Endothelial cell (in vitro differentiated cells): ENCODE measurements at places on chromosomes 2 and 18.

- no peak for DNase-seq
These were observed 127.2 kb upstream of the EML6 start for GRCh38 chr2:54595999-54596902.

GRCh38 chr2:57892920-57893319 is 153.7 kb upstream of the VRK2 start:
- no peak for DNase-seq

DNA sequence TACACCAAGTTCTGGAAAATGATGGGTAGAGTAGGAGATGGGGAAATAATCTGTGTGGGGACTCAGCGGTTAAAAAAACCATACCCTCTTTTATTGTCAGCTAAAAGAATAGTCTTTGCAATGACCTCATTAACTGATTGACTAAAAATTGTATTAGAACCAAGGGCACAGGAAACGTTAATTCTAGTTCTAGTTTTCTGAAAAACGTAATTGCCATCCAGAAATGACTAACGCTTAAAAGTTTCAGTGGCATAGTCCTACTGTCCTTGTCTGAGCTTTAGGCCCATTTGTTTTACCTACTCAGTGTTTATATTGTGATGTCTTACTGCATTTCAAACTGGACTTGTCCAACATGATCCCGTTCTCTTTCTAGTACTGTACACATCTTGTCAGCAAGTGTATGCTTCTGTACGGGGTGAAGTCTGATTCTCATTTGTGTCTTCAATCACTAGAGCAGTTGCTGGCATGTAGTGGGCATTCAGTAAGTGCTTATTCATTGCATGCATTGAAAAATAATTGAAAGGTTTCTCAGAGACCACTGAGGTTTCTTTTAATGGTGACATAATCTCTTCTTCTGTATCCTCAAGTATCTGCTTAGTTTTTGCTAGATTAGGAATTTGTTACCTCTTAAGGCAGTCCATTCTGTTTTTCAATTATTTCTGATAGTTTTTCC is 81.5 kb downstream of the ZNF407 start:
- DNase-seq: no peak

DNA sequence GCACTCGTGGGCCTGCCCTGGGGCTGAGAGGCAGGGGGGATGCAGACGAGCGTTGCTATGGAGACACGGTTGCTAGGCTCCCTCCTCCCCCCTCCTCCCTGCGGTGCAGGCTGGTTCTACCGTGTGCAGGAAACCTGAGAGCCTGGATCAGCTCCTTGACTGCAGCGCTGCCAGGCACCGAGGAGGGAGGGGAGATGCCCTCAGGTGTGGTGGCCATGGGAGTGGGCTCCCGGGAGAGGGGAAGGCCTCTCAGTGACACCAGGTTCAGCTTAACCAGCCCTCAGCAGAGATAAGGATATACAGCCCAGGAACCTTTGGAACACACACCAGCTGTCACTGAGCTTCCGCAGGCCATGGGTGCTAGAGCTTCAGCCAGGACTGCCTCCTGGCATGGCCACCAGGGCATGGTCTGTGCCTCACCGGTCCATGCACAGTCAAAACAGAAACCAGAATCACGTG is 124.4 kb upstream of the PXDN start:
- no peak for DNase-seq

GRCh38 chr2:189662669-189663226 is 1.5 kb downstream of the ASNSD1 start:
- DNase-seq: no peak

- DNase-seq: no peak
These were observed 827.6 kb upstream of the KLHL29 start for GRCh38 chr2:22557406-22557805.

GRCh38 chr2:228847684-228848083 is 423.4 kb downstream of the PID1 start:
- DNase-seq: no peak

DNA sequence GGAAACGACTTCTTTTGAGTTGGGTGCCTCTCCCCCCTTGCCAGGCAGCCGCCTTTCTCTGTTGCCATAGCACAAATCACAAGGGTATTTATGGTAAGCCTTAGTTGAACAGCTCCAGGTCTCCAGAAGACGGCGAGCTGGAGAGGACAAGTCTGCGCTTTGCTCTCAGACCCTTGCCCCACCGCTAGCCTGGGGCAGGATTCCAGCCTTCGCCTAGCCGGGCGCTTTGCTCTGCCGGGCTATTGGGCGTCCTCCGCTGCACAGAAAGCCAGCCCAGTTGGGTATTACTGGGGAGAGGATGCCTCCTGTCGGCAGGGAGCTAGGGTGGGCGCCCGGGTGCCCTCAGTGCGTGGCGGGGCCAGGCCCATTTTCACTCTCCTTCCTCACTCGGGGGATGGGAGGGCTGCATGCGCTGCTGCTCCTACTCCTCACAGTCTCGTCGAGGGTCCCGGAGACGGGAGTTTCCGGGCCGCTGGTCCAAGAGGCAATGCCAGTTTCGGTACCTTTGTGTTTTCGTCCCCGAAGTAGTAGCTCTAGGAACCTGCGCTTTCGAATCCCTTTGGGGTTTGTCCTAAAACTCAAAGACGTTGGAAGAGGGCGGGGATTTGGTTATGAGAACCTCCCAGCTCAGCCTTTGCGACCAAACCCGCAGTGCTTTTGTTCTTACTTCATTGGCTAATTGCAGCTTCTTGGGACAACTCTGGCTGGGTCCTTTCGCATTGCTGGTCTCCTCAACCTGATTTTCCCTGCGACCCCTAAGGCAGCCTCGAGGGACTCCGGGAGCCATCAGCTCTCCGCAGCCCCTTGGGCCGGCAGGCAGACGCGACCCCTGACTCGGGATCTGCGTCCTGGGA is 3.6 kb upstream of the DLX2 start:
- DNase-seq: no peak

DNA sequence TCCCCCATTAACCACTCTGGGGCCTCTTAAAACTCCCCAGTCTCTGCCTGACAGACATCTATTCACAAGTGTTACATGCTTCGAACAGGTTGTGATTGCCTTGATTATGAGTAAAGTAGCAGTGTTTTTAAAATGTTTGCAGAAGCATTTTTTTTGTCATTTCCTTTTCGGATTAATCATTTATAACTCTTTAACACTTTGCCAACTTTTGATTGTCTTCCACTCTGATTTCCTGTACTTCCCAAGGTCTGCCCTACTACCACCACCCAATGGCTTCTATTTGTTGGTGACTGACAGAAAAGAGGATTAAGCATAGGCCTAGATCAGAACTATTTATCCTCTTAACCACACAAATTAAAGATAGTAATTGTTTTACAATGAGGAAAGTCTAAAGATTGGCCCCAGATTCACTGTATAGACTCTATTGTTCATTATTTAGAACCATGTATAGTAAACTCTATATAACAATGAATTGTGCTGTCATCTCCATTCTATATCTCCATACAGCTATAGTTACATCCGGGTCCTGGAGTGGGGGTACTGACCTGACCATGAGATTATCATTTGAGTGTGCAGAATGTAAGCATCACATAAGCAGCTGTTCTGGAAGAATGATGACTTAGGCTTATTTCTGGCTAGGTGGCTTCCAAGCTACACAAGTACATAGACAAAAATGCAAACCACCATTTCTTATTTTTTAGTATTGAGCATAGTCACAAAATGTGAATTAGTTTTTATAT is 110.3 kb upstream of the RBMS1 start:
- DNase-seq: no peak

DNA sequence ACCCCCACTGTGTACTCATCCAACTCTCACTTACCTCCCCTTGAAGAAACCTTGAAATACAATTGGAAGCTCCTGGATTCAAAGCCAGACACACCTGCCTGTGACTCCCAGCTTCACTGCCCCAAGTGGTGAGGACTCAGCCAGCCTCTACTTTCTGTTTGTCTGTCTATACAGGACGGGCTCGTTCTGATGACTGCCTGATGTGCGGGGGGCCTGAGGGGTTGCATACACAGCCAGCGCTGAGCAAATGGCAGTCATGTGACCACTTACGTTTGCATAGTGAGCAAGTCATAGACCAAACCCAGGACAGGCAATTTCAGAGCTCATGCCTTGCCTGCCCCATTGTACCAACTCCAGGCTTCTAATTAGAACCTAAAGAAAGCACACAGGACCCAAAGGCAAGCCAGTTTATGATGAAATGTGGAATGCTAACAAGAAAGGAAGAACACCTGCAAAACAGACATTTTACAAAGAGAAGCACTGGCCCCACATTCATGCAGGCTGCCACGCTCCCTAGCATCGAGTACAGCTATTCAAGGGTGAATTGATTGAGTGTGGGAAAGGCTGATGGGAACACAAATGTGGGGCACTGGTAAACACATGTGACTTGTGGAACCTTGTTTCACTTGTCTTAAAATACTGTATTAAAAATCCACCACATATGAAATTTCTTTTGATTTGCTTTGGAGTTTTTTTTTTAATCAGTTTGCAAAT is 137.8 kb downstream of the LNPK start:
- no peak for DNase-seq

- DNase-seq: no peak
These were observed 5.7 kb upstream of the MARCO start for GRCh38 chr2:118936306-118936705.

DNA sequence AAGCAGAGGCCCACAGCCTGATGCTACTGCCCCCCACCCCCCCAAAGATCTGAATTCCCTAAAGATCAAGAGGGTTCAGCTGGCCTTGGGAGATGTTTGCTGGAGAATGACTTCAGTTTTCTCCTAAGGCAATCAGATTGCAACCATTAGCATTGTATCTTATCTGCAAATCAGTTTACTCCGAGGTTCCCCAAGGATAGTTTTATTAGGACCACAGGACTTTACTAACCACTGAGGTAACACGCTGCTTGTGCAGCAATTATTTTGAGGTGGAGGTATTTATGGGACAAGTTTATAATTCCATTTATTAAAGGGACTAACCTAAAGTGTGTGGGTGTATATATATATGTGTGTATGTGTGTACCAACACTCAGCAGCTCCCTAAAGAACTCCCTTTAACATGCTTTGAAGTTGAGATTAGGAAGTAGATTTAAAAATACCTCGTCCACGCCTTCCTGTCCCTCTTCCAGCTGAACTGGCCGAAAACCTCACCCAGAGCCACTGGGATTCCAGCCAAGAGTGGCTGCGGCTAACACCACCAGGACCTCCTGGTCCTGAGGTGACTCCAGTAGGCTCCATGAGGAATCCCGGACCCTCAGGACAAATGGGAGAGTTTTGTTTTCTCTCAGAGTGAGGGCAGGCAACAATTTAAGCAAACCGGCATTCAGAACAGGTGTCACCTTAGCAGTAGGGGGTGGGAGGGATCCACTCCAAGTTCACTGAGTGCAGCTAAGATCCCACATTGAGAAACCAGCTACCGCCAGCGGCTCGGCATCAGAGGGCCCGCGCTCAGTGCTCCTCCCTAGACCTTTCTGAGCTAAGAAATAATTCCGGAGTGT is 3.0 kb upstream of the DLX1 start:
- DNase-seq: no peak

DNA sequence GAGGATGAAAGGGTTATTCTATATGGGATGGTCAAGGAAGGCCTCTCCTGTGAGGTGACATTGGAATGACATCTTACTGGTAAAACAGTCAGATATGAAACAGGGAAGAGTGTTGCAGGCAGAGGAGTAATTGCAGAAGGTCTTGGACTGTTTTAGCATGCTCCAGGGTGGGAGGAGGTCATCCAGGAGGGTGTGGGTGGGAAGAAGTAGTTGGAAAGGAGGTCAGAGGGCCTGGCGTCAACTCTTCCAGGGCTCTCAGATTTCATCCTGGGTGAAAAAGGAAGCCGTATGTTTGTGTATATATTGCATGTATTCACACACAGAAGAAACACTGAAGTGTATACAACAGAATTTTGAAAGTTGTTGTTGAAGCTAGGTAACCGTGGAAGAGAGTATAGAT is 48.2 kb downstream of the ATP9B start:
- no peak for DNase-seq

GRCh38 chr2:239245107-239245506 is 155.7 kb downstream of the HDAC4 start:
- DNase-seq: no peak

DNA sequence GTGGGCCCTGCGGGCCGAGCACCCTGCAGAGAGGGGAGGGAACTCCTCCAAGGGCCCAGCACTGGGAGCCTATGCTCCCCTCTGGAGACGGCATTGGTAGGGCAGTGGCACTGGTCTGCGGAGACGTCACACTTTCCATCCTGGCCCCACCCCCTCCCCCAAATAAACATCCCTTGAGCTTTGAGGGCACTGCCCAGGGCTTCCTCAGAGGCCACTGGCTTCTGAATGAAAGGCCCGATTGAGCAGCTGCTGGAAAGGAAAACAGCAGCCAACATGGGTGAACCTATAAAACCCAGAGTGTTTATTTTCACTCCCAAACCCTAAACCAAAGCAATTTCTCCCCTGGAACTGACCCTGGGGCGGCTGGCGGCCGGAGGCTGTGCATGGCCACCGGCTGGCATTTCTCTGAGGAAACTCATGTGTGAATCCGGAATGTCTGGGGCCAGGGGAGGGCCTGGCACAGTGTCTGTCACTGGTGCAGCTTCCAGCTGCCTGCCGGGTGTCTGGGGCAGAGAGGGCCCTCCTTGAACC is 138.9 kb downstream of the DYSF start:
- no peak for DNase-seq

GRCh38 chr2:161814008-161814660 is 189.9 kb downstream of the SLC4A10 start:
- no peak for DNase-seq

- DNase-seq: no peak
These were observed 612.2 kb upstream of the SLC39A10 start for GRCh38 chr2:195044801-195045200.

- no peak for DNase-seq
These were observed 11.9 kb upstream of the RPL37A start for GRCh38 chr2:216486708-216487107.

DNA sequence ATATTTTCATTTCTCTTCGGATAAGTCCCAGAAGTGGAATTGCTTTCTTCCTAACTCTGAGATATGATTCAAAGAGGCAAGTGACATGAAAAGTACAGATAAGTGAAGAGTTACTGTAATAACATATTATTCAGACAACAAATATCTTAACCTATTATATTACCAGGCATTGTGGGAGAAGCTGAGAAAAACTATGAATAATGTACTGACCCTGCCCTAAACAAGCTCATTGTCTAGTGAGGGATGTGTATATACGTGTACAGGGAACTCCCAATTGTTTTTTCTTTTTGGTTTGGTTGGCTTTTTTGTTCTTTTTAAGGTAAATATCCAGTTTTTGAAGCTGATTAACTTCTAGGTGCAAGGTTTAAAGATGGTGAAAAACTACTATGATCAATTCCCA is 26.5 kb downstream of the NCKAP1 start:
- DNase-seq: no peak

DNA sequence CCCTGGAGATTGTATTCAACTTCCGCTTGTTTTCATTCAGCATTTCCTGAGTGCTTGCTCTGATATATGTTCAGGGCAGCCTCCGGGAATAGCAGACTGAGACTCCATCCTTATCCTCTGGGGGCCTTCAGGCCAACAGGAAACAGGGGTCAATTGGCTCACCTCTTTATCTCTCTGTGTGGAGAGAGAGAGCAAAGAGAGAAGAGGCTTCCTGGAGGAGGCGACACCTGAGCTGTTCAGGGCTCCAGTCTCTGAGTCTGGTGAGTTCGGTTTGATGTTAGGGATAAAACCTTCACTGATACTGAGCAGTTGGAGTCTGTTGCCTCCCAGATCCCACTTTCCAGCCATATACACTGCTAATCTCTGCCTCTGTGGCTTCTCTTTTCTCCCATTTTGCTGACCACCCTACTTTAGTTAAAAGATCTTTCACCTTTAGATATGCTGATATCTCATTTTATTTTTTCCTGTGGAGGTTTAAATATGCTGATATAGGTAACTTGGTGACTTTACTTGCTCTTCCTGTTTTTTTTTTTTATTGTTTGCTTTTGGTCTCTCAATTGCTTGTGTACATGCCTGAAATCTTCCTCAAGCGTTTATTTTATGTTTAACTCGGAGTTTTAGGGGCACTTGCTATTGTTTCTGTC is 56.9 kb downstream of the KCNS3 start:
- DNase-seq: peak; percentile 7
